Suprapubic skin (tissue), 4 donors: ENCODE measurements at places on chromosomes 7 and 10. TPM values are rescaled to one million over a fixed set of nuclear protein-coding genes. Genes with fewer than 3 reads are reported as not detected.

GRCh38 chr10:69451784-69452251 is 553 bp downstream of the TSPAN15 start:
- DNase-seq = no peak

DNA sequence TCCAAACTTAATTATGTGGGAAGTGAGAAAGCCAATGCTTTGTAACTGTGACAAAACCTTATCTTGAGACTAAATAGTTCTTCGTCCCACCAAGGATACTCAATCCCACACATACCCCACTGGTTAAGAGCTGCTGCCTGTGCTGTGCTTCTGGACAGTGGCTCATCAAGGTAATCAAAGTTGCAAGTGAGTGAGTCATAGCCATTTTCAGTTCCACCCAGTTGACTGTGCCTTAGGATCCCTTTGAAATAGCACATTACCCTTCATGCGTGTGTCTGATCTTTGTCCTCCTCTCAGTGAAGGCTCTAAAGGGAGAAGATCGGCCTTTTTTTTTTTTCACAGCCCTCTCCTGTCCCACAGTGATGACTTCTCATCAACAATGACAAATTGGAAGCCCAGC is 706.0 kb upstream of the AUTS2 start:
- DNase-seq = no peak

The SPDYE5 gene
- total RNA-seq = not detected

DNA sequence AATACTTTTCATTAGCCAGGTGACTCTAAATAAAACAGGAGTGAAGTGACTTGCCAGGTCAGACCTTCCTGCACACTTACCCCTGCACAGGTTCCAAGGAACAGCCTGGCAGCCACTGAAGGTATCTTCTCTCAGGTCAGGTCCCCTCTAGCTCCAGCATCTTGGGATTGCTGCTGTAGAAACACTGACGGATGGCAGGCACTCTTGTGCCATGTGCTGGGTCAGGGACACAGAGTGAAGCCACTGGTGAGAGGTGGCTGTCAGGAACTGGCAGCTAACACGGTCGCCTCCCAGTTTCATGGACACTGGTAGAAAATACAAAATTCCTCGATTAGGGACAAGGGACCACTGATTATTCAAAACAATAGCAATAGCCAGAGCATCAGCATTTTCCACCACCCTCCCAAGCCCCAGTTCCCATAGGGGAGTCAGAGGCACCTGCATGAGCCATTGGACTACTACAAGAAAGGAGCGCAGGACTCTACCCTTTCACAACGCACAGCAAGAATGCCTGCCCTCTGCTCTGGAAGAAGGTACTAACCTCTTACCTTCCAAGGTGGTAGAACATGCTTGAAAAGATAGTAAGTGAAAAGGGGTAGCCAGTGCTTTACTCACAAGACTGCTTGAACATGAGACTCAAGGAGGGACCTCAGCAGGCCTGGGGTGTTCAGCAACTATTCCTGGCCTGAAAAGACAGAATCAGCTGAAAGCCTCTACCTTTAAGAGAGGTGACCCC is 5.1 kb upstream of the MYO1G start:
- no peak for DNase-seq

DNA sequence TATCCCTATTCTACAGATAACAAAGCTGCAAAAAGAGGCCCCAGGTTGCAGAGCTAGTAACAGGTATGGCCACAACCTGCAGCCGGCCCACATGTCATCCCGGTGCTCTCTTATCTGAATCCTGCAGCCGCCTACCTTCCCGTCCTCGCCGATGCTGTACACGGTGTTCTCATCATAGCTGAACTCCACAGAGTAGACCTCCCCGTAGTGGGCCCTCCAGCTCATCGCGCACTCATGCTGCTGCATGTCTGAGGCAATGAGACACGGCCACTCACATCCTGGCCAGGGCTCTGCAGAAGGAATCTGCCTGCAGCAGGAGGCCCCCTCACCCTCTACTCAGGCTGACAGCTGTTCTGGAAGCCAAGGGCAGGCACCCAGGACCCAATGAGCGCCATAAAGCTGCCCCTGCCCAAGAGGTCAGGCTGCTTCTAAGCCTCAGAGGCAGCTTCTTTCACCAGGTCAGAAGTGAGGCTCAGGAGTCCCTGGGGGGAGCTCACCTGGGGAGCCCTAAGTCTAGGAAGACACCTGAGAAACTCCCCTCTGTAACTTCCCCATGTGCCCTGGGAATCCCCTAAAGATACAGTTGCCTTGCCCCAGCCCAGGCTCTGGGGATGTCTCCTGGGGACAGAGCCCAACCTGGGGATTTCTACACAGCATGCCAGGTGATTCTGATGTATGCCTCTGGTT is 17.9 kb upstream of the CYREN start:
- DNase-seq = no peak

- no peak for DNase-seq
Observed at GRCh38 chr7:108097703-108098102, 32.5 kb downstream of the LAMB4 start.

DNA sequence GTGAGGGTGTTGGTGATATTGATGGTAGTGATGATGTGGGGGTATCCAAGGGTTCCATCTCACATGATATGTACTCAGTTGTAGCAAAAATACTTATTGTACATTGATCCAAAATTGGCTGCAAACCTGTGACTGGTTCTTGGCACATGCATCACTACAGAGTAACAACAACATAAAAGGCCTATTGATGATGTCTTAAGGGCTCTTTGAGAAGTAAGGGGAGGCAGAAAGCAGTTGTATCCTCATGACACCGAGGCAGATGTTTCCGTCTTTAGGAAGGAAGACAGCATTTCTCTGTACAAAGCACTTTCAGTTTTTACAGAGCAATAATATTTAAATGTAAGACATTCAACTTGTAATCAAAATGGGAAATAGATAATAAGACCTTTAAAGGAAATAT is 34.5 kb downstream of the NRG3 start:
- no peak for DNase-seq

The RASA4B gene
- total RNA-seq = 26.5 TPM

The CDNF gene
- total RNA-seq = 4.7 TPM

The OPALIN gene
- not detected for total RNA-seq
